ENCODE measurements at places on chromosomes 3 and 15. TPM values are rescaled to one million over a fixed set of nuclear protein-coding genes. Genes with fewer than 3 reads are reported as not detected.

Gene SCN11A
- 0.01 TPM for polyA plus RNA-seq

Gene GRK7
- polyA plus RNA-seq, result not detected

Gene PDIA5
- 51.4 TPM for polyA plus RNA-seq

DNA sequence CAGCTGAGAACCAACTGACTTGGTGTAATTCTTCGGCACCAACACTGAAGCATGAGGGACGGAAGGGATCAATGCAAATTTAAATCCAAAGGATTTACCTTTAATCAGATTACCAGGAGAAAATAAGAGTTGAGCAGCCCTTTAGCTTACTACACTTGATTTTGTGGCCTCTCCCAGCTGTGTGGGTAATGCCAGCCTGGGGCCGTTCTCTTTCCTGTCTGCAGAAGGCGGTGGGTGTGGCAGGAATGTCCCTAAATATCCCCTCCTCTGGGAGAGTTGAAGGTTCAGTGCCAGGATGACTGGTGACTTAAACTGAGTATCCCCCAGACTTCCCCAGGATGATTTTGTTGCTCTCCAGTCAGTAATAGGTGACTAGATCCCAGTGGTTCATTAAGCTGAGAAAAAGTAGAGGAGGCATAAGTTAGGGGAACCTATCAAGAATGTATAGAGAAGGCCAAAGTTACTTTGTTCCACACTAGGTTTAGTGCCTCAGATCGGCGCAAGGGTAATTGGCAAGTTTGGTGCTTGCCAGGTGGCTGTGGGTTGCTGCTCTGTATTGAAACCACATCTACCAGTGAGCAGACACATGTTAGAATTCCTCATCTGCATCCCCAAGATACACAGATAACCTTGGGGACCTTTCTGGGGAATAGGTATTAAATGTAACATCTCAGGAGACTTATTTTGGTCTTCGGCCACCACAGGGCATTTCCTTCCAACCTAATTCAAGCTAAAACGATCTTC, 23.1 kb downstream of the MAPKBP1 start:
- no peak for DNase-seq

GRCh38 chr3:186670155-186670554, 4.3 kb downstream of the HRG start:
- no peak for DNase-seq

DNA sequence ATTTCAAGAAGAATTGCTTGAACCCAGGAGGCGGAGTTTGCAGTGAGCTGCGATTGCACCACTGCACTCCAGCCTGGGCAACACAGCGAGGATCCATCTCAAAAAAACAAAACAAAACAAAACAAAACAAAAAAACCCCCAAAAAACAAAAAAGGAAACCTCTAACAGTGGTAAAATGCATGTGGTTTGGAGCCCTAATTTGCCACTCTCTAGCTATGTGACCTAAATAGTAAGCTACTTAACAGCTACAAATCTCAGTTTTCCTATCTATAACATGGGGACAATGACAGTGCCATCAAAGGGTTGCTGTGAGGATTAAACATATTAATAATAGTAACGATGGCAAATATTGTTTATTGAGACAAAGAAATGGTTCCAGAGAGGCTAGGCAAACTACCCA, 119.4 kb upstream of the LMOD3 start:
- DNase-seq, result no peak

DNA sequence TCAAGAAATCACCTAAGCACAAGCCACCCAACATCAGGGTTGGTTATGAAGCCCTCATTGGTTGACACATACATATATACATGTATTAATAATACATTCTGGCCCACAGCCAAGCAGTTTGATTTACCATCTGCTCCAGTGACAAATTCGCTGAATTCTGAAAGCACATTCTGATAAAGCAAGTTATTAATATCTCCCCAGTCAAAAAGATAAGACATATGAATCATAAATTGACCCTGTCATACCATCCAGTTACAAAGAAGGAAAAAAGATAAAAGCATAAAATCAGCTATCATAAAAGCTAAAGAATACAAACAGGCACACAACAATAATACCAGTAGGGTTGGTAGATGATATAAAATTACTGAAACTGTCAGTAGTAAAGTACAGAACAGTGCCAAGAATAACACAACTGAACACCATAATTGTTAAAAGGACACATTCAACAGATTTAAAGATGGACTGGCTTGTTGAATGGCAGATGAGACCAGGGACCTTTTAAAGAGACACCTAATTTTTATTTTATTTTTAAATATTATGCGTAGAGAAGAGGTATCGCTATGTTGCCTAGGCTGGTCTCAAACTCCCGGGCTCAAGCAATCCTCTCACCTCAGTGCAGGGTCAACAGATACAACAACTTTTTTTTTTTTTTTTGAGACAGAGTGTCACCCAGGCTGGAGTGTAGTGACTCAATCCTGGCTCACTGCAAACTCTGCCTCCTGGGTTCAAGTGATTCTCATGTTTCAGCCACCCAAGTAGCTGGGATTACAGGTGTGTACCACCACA, 7.7 kb downstream of the SNX4 start:
- peak; percentile 43 for DNase-seq

- DNase-seq, result no peak
These were observed 43.9 kb upstream of the KLHL25 start for GRCh38 chr15:85838655-85839054.

- no peak for DNase-seq
These were observed 30.1 kb upstream of the KY start for GRCh38 chr3:134680796-134681521.

GRCh38 chr3:105527949-105528348, 161.2 kb downstream of the ALCAM start:
- peak; percentile 63 for DNase-seq

- DNase-seq, result no peak
These were observed 143.0 kb upstream of the RGMA start for GRCh38 chr15:93231994-93232393.

DNA sequence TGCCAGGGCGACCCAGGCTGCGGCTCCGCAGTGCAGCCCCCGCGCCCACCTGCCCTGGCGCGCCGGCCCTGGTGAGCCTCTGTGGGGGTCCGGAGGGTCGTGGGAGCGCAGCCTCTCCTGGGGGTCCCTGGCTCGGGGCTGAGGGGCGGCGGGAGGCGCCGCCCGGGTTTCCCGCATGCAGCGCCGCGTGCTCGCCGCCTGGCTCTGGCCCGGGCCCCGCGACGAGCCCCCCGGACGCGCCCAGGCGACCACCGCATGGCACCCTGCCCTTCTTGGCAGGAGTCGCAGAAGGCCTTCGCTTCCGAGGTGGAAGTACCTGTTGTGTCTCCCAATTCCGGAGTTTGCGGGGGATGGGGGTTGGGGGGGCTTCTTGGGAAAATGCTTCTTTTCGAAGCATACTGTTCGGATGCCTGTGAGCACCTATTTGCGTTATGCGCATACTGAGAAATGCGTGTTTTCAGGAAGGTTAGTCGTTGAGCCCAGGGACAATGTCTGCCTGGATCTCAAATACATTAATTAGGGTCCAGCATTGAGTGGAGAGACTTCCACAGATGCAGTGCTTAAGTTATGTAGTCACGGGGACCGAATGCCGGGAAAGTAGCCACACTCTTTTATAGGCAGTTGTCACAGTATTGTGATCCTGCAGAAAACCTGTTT, 1.3 kb downstream of the GABRA5 start:
- DNase-seq, result no peak

- DNase-seq, result peak; percentile 4
These were observed 114.3 kb downstream of the DIPK2A start for GRCh38 chr3:144085964-144086363.

All from fibroblast of lung (primary cell).